ENCODE measurements at places on chromosomes 3 and 15.

DNA sequence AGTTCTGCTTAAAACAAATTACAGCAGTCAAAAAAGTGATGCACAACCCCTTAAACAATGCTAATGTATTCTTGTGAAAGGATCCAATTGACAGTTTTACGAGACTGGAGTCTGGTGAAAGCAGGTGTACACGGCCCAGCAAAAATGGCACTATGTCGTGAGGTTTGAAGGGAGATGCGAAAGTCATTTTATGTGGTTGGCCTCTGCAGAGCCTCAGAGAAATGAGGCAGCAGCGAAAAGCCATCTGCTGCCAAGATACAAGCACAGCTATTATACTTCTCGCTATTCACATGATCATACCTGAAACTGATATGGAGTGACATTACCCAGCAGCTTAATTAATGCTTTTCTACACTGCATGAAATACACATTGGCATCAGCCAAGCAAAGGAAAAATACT is 36.4 kb downstream of the MECOM start:
- DNase-seq, result peak; percentile 85

- no peak for DNase-seq
Measured at GRCh38 chr3:105555206-105555605, 188.5 kb downstream of the ALCAM start.

DNA sequence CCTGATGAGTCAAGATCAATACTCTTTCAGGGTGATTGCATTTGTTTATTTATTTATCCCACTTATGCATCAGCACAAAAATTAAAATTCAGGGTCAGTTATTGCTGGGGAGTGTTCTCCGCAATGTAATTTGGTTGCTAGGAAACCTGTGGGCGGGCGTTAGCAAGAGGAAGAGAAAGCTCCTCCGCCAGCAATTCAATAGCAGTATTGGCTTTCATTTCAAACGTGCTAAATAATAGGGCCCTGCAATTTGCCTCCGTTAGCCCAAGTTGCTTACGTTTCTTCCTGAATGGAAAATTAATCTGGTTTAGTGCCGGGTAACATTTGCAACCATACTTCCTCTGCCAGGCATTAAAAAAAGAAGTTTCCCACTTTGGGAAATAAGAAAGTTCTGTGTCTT is 35.5 kb upstream of the PLCL2 start:
- DNase-seq, result peak; percentile 84

GRCh38 chr3:168081171-168081771 is 14.5 kb downstream of the GOLIM4 start:
- no peak for DNase-seq

GRCh38 chr15:99407716-99408115 is 156.4 kb downstream of the LRRC28 start:
- DNase-seq, result no peak

- DNase-seq, result no peak
Measured at GRCh38 chr3:159910991-159911663, 77.5 kb upstream of the IL12A start.

DNA sequence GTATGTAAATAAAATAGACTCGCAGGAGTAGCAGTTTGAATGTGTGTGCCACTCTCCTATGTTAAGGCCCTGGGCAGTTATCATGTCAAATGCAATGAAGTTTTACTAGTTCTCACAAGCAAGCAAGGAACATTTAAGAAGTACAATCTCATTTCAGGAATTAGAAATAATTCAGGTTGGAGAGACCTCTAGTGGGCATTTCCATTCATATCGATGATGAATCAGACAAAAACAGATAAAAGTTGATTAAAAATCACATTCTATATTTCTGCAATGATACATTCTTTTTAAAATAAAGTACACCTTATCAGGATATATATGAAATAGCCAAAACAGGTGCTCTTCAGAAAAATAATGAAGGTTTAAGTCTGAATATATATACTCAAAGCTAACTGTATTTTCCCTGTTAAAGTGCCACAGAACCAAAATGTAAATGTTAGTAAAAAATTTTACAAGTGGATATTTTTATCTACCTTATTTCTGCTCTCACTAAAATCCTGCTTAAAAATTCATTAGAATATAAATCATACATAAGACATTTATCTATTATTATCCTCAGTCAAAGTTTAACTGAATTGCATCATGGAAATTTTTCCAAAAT is 492.4 kb upstream of the FRG2C start:
- DNase-seq, result peak; percentile 17

DNA sequence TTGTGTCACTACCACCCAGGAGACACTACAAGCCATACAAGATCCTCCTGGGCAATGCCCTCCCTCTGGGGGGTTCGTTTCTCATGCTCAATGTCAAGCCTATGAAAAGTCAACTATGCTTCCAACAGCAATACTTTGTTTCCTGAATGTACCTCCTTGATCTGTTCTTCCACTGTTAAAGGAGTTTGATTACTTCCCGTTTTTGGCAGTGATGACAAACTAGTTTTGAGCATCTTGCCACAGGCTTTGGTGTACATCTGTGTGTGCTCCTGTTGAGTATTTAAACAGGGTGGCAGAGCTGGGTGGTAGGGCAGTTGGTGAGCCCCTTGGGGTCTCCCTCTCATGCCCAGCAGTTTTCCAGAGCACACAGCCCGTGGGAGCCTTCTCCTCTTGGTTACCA is 81.4 kb downstream of the IL12A start:
- DNase-seq, result no peak

Data from NCI-H1417 (cell line).